ENCODE measurements at places on chromosomes 11 and 22.

- no peak for DNase-seq
Measured at GRCh38 chr11:86421946-86422345, 47.3 kb downstream of the CCDC81 start.

GRCh38 chr11:120401506-120401905, 65.3 kb downstream of the ARHGEF12 start:
- no peak for DNase-seq

- DNase-seq = no peak
Measured at GRCh38 chr11:130337281-130338089, 22.8 kb upstream of the ZBTB44 start.

DNA sequence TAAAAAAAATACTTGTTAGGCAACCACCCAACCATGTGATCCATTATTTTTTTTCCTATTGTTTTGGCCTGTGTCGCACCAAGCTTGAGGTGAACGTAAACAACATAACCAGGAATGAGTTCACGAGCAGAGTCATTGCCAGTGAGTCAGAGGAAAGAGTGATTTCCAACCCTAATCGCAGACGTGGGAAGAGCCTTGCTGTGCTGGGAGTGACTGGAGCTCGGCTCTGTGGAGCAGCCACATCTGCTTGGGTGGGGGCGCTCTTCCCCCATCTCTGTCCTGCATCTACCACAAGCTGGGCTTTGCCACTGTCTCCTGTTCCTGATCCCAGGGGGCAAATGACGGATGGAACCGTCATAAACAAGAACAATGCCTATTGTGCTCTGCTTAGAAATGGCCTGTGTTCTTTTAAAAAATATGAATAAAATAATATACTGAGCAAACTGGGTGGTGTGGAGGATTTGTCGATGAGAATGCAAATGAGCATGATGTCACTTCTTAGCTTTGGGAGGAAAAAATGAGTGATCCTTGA, 210.0 kb downstream of the KIRREL3 start:
- no peak for DNase-seq

GRCh38 chr11:27934830-27935145, 173.2 kb downstream of the KIF18A start:
- DNase-seq = no peak

- DNase-seq = no peak
Measured at GRCh38 chr11:93689240-93689639, 27.8 kb downstream of the CEP295 start.

DNA sequence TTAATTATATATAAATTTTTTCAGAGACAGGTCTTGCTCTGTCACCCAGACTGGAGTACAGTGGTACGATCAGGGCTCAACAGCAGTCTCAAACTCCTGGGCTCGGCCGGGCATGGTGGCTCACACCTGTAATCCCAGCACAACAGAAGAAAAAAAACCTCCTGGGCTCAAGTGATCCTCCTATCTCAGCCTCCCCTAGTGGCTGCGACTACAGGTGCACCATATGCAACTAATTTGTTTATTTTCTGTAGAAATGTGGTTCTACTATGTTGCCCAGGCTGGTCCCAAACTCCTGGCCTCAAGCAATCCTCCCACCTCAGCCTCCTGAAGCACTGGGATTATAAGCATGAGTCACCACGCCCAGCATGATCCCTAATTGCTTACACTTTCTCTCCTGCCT, 56.1 kb upstream of the SLC35C1 start:
- peak; percentile 29 for DNase-seq

- DNase-seq = no peak
Measured at GRCh38 chr11:61001931-61002330, 30.5 kb downstream of the CD6 start.

- DNase-seq = no peak
Measured at GRCh38 chr11:92138296-92138695, 86.3 kb upstream of the FAT3 start.

GRCh38 chr11:125373426-125374391, 122.4 kb downstream of the FEZ1 start:
- no peak for DNase-seq

DNA sequence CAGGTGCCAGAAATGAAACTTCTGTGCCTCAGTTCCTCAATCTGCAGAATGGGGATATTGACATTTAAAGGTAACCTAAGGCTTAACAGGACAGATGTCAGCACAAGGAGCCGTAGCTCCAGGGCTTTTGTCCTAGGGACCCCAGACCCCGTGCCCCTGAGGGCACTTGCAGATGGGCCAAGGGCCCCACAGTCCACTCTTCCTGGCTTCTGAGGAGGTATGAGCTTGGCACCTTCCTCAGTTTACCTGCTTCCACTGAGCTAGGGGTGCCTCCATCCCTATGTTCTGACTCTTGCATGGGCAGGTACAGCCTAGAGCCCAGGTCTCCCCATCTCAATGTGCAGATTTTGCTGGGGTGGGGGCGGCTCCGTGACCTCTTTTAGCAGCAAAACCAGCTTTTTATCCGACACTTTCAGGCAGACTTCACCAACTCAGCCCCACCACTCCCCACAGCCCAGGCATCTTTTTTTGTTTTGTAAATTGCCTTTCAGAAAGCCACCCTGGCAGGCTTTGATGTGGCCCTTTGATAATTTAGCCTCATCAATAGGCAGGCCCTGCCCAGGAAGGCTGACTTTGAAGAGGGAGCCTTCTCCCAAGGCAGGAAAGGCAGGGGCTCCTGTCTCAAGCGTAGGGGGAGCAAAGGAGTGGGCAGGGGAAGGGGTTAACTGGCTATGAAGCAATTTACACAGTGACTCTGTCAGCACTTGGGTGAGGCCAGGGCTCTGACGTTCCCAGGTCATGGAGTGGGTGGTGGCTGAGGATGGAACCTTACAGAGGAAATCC, 23.7 kb upstream of the FGF3 start:
- DNase-seq = no peak

DNA sequence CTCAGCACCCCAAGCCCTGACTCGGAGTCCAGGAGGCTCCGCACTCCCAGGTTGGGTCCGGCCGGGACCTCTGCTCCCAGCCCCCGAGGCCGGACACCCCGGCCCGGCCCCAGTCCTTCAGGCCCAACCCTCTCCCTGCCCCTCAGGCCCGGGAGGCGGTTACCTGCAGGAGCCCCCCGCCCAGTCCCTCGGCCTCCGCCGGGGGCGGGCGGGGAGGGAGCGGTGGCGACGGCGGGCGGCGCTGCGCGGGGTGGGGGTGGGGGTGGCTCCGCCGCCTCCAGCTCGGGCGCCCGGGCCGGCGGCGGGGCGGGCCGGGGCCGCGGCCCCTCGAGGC, 310 bp downstream of the TCF20 start:
- DNase-seq = no peak

DNA sequence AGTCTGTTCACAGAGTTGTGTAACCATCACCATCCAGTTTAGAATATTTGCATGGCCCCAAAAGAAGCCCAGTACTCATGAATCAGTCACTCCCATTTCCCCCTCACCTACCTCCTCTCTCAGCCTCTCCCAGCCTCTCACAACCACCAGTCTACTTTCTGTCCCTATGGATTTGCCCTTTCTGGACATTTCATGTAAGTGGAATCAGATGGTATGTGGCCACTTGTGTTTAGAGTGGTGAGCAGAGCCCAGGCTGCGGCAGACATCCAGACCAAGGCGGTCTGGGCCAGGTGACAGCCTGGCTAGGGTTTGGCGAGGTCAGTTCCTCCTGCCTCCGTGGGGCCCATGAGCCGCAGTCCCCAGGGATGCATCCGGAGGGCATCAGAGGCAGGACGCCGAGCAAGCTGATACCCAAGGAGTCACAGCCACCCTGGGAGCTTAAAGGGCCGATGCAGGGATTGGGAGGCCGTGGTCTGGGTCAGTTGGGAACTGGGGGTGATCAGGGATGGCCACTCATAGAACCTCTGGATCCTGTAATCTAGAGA, 53.3 kb upstream of the CLDN5 start:
- no peak for DNase-seq

- DNase-seq = no peak
Measured at GRCh38 chr11:104095791-104096190, 59.4 kb downstream of the DDI1 start.

DNA sequence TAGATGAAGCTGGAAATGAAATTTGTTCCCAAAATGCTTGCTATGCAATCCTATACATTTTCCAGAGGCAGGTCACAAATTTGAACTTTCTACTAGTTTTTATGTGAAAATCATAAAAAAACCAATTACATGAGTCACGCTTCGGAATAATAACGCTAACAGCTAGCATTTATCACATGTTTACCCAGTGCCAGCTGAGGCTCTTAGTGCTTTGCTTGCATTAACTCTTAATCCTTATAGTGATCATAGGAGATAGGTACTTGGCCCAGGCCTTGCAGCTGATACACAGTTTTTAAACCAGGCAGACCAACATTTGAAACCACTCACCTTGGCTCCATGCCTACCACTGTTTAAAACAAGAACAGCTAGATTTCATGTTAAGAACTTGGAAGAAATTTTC, 131.8 kb upstream of the RAG2 start:
- DNase-seq = no peak

DNA sequence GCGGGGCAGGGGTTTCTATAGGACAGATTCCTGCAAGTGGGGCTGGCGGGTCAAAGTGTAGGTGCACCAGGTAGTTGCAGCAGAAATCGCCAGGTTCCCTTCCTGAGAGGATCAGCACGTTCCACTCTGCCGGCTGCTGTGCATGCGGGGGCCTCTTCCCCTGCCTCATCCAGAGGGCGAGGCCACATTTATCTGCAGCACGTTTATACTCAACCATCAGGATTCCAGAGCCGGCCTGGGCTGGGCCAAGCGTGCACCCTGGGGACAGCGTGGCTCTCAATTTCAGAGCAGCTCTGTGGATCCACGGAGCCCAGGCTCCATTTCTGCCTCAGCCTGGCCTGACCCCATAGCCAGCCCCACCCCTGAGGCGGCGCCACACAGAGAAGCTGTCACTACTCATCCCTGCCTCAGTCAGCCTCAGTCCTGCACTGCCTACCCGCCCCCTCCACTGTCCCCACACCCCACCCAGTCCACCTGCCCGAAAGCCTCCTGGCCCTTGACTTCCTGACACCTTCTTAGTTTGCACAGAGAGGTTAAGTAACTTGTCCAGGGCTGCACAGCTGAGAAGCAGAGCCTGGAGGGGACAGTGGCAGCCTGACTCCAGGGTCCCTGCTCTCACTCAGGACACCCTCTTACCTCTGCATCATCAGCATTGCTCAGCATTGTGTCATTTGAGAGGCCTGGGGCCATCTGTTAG, 45.9 kb upstream of the RTL6 start:
- peak; percentile 49 for DNase-seq

GRCh38 chr22:27274770-27275449, 526.6 kb downstream of the MN1 start:
- DNase-seq = no peak

DNA sequence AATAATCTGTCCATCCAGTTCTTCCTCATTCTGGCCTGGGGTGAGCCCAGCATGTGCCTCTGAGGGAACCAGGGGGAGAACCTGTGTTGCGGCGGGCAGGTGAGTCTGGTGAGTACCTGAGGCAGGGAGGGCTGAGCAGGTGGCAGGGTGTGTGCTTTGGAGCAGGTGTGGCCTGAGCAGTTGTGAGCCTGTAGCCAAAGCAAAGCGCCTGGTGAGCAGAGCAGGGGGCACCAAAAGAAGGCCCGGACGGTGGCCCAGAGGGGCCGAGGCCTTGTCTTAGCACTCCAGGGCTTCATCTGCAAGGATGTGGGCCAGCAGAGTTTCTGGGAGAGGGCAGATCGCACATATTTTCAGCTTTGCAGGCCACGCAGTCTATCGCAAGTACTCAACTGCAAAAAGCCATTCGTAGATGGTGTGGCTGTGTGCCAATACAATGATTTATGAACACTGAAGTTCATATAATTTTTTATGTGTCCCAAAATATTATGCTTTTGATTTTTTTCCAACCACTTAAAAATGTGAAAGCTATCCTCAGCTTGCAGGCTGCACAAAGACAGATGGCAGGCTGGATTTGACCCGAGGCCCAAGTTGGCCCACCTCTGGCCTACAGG, 8.7 kb downstream of the GLB1L2 start:
- no peak for DNase-seq

GRCh38 chr22:25362215-25362882, 142.9 kb downstream of the CRYBB2 start:
- DNase-seq = peak; percentile 79

- no peak for DNase-seq
Measured at GRCh38 chr11:79940165-79940564, 499.3 kb upstream of the TENM4 start.

- DNase-seq = no peak
Measured at GRCh38 chr22:17770180-17771077, 3.8 kb downstream of the BID start.

GRCh38 chr11:78784321-78785061, 209.8 kb upstream of the NARS2 start:
- no peak for DNase-seq

- DNase-seq = no peak
Measured at GRCh38 chr11:75562836-75563484, 907 bp downstream of the SERPINH1 start.

DNA sequence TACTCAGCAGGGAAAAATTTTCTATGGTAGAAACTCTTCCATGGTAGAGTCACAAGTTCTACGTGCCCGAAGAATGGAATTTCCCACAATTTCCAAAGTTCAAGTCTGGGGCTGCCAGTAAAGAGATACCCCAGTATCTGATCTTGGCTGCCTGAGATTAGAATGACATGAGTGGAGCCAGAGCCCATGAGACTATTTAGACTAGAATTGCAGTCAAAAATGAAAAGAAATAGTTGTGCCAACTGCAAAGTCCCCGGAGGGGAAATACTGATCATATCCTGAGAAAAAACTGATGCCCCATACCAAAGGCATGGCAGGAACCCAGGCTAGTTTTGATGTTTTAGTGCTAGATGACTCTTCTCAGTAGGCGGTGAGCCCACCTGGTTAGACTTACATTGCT, 11.2 kb downstream of the MAJIN start:
- DNase-seq = no peak

DNA sequence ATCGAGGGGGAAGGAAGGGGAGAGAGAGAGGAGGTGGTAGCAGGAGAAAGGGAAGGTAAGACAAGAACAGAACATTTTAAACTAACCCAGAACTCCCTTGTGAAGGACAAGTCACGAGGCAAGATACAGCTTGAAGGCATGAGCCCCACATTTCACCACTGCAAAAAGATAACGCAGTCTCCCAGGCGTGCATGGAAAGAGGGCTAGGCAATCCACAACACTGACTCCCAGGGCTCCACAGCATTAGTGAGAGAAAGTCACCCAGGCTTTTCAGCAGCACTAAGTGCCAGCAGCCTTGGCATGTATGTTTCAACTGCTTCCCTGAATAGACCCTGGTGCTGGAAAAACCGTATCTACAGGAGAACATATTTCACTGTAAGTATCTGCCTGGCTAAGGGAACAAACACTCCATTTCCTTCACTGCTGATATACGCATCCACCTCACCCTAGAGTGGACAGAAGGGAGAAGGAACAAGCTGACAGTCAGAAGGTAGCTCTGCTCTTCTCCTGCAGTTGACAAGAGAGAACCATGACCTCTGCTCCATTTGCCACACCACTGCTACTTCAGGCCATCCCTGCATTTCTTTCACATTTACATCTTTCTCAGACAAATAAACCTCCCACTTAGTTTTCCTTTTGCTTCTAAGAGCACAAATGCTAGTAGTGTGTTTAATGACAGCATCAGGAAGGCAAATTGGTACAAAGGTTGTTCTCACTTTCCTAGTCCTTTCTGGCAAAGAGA, 87.9 kb downstream of the AMBRA1 start:
- no peak for DNase-seq
